Mesenchymal stem cell (in vitro differentiated cells and primary cell): ENCODE measurements at places on chromosomes 3 and 15.

- DNase-seq: no peak
Observed at GRCh38 chr3:114022145-114022802, 34.1 kb downstream of the CCDC191 start.

DNA sequence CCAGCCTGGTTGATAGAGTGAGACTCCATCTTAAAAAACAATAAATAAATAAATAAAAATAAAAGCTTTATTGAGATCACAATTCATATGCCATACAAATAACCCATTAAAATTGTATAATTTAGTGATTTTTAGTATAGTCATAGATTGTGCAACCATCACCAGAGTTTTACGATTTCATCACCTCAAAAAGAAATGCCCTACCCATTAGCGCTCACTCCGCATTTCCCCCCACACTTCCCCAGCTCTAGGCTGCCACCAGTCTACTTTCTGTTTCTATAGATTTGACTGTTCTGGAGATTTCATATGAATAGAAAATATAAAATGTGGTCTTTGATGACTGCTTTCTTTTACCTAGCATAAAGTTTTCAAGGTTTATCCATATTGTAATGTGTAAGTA, 57.0 kb downstream of the ARHGEF26 start:
- no peak for DNase-seq

DNA sequence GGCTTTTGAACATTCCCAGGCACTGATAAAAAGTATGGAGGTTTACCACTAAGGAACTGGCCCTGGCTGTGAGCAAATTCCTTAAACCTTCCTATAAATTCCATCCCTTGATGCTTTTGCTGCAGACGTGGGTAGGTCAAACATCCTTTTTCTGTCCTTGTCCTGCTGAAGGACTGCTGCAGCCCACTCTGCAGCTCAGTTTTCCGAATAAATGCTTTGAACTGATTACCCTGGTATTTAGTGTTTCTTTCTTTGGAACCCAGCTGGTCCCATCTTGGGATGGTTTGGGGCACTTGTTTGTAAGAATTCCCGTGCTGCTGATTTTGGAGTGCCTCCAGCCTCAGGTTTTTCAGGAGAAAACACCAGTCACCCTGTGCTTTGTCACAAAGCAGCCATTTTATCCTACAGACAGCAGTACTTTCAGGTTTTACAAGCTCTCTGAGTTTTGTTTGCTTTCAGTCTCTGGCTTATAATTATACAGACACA, 815.9 kb downstream of the VGLL3 start:
- DNase-seq: no peak

DNA sequence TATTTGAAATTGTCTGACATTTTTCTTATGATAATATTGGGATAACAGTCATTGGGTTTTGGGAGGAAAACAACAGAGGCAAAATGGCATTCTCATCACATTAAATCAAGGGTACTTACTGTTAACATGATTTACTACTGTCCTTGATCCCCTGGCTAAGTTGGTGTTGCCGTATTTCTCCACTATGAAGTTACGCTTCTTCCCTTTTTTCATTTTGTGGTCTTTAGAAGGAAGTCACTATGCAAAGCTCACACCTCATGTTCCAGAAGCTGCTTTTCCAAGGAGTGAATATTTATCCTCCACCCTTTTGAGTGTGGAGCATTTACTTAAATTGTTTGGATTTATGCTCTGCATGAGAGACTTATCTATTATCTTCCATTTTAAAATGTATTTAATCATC, 63.7 kb downstream of the ALCAM start:
- DNase-seq: no peak

DNA sequence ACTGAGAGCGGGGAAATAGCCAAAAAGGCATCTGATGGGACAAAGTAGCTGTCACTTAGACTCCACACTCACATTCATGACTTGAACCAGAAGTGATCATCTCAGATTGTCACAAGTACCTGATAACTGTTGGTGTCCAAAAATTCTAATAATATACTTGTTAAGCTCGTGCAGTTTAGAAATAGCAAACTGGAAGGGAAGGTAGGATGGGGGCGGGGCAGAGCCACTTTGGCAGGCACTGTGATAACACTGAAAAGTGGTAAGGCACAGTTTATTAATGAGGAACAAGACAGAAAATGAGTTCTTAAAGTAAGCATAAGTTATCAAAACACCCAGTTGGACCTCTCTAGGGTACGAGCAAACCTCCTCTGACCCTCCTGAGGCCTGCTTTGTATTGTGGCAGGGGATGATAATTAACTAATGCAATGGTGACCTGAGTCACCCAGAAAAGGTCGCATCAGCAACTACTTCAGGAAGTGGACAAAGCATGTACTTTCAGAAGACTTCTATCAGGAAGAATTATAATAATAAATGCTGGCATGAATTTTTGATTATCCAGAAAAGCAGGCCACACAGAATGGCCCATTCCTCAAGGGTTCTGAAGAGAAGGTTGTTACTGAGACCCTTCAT, 54.4 kb downstream of the ADCY5 start:
- no peak for DNase-seq

DNA sequence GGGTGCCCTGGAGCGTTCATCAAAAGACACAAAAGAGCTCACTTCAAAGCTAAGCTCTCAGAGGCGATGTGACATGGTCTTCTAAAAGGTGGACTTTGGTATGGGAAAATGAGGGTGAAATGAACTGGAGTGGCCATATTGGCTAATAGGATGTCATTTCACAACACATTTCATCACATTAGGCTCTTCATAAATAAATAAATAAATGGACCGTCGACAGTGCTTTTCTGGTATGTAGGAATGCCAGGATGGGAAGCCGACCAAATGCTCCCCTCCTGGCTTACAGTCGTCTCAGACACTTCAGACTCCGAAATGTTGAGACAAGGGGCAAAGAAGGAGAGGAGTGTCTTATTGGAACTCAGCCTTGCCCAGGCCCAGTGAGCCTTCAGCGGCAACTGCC, 383.0 kb downstream of the NTRK3 start:
- peak; percentile 4 for DNase-seq

DNA sequence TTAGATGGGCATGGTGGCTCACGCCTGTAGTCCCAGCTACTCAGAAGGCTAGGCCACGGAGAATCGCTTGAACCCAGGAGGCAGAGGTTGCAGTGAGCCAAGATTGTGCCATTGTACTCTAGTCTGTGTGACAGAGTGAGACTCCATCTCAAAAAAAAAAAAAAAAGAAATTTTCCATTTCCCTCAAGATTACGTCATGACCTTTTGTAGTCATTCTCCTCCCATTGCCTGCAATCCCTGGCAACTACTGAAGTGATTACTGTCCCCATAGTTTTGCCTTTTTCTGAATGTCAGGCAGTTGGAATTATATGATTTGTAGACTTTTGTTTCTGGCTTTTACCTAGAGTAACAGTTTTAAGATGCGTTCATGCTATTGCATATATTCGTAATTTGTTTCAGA, 28.0 kb downstream of the WDR76 start:
- peak; percentile 53 for DNase-seq

DNA sequence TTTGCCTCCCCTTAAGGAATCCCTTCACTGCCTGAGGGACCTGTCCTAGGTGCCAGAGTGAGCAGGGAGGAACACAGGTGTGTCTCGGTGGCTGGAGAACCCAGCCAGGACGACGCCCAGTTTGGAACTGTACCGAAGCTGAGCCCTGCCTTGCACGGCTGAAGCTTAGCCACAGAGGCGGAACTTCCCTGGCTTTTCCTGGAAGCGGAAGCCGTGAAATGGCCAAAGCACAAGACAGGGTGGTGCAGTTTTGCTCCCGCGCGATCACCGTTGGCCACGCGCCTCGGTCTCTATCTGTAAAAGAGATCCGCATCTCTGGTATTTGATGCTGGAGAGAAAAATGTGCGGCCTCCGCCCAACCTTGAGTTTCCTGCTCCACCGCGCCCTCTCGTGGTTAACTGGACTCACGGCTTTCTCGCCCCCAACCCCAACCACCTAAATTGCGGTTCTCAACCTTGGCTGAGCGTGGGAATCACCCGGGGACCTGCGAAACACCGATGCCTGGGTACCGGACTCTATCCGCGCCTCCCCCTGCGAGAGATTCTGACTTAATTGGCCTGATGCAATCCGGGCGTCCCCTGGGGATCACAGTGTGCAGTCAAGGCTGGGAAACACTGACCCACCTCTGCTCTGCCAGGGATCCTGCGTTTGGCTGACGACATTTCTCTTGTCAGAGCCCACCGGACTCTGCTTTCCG, 70.7 kb upstream of the ABHD2 start:
- DNase-seq: peak; percentile 69

DNA sequence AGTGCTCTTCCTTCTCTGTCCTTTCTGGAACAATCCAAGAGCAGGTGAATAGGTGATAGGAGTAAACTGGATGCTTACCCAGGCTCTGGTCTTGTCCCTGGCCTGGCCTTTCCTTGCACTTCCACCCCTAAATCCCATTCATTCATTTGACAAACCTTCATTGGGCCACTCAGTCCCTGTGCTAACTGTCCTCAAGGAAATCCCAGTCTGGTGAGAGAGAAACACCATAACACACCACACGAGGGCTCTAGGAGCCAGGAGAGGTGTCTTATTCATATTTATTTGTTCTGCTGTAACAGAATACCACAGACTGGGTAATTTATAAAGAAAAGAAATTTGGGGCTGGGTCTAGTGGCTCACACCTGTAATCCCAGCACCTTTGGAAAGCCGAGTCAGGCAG, 22.8 kb downstream of the EFCC1 start:
- DNase-seq: no peak

GRCh38 chr3:157064402-157064801, 95.5 kb downstream of the CCNL1 start:
- DNase-seq: no peak

DNA sequence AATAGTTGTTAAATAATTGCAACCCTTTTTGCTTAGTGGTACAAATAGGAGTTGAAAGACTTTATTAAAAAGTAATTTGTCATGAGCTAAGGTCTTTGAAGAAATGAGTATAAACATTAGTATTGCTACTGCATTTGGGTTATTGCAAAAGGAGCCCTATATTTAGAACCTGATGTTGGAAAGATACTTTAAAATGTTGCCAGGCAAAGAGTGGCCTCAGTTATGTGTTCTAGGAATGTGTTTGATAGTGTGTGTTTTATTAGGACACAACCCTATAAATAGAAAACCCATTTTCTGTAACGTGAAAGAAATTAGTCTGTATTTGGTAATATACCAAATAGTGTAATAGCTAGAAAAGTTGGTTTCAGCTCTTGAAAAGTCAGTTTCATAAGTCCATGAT, 10.7 kb downstream of the VPS8 start:
- DNase-seq: peak; percentile 48

- DNase-seq: no peak
Observed at GRCh38 chr15:31473385-31474058, 146.9 kb downstream of the KLF13 start.

- DNase-seq: peak; percentile 66
Observed at GRCh38 chr15:72319360-72319984, 485 bp downstream of the CELF6 start.

DNA sequence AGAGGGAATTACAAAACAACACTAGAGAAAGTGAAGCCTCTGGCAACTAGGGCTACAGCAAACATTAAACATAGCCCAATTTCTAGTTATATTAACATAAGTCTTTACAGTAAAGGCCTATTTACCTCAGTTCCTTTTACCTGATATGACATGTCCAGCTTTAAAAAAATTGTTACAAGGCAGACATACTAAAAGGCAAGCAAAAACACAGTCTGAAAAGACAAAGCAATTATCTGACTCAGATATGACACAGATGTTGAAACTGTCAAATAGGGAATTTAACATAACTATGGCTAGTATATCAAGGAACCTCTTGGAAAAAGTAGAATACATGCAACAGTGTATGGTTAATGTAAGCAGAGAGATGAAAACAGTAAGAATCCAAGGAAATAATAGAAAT, 238.6 kb downstream of the RAP2B start:
- DNase-seq: no peak

DNA sequence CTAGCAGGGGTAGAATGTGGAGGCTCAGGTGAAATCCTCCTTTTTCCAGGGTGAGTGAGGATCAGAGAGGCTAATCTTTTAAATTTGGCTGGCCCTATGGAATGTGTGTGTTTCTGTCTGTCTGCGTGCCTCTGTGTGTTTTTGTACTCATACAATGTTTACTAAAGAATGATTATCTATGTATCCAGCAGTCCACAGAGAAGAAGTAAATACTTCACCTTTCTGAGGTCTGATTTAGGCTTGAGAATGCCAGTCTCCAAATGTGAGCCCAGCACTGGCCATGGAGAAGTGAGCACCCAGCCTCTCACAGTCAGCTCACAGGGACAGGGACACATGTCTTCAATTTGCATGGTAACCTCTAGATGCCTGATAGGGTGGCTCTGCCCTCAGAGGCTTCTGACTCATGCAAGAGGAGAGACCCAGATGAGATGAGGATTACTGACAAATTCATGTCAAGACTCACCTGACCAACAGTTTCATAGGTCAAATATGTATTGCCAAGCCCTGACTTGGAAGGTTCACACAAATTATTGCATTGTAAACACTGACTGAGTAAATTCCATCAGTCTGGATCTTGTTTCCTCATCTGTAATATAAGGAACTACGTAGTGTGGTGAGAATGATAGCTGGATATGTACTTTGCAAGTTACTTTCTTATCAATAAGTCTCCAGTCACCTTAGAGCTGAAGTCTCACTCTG, 31.0 kb downstream of the ENTPD3 start:
- DNase-seq: no peak

DNA sequence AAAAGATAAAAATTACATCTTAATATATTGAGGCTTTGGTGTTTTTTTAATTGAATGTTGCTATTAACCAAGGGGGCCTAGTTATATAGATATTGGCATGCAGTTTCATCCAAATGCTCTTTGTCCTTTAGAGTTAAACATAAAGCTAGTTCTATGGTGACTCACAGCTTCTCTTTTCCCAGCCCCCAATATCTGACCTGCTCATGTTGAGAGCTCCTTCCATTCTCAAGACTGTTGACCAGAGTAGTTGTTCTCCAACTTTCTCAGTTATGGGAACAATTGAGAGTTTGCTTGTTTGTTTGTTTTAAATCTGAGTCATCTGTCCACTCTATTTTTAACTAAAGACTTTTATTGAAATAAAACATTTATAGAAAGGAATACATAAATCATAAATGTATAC, 15.8 kb upstream of the RARB start:
- DNase-seq: peak; percentile 66

DNA sequence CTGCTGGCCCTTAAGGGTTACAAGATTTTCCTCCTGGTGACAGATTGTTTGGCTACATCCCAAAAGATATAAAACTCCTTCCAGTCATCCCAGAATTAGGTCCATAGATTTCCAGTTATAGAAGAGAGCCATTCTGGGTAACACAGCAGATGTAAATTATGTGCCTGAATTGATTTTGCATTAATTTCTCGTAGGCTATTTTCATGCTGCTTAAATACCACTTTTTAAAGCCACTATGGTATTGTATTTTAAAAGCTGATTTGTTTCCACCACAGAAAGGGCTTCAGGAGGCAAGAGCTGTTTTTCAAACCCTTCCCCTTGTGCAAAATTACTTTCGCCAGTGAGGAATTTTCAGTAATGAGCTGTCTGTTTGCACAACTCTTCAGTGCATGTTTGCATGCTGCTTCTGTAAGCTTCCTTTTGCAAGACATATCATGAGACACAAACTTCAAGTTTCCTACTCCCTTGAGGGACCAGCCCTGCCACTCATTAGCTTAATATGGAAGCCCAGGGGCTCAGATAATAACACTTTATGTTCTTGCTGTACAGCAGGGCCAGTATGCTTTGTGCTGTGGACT, 105.4 kb upstream of the TNIK start:
- DNase-seq: peak; percentile 74
